Activated CD8-positive, alpha-beta memory T cell treated with anti-CD3 and anti-CD28 coated beads, Interleukin-2, amount 10 ng/mL, durations not matched to agents 7 days and 5 days (primary cell): ENCODE measurements at places on chromosomes 1 and 21. TPM values are rescaled to one million over a fixed set of nuclear protein-coding genes. Genes with fewer than 3 reads are reported as not detected.

DNA sequence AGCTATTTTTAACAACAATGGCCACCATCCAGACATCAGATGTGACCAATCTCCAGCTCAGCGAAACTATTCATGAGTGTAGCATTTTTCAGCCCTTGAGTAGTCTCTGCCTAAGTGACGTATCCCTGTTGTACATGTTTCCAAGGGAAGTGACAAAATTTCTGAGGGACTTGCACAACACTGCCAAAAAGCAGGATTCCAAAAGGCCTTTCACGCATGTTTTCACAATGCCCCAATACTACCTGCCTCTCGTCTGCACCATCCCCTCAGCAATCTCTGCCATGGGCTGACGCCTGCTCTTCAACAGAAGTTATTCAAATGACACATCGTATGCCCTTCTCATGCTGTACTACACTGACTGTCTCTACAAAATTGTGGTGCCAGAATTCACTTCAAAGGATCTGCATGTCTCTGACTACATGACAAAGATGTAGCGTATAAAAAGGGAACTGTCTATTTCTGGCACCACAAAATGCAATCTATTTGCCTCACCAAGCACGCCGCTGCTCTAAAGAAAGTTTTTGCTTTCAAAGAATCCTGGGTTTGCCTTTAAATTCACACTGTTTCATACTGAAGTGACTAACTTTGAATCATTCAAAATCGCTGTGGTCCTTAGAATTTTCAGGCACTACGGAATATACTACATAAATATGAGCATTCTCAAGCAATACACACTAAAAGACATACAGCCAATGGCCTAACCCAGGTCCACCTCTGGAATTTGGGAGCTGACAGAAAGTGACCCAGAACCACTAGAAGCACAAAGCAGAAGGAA lies 32.9 kb downstream of the JAK1 start:
- no peak for DNase-seq
- peaks cover 26% of the 10 kb centered on the region for H3K36me3 ChIP-seq
- H3K4me1 ChIP-seq = peaks cover 22% of the 10 kb centered on the region

DNA sequence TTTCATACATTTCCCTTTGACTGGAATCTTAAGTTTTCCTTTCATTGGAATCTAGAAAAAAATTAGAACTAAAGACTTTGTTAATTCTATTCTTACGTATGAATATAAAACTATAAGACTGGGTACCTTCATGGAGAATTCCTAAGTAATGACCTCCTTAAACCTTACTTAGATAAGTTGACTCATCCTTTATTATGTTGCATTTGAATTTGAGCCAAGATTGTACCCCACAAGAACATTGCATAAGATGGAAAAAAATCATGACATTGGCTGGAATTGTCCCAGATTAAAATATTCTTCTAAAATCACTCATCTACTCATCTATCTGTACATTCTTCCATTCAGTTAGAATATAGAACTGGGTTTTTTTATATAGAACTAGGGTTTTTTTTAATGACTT lies 137.4 kb downstream of the C1orf21 start:
- no peaks in the 10 kb centered on the region for H3K27me3 ChIP-seq
- no peak overlapping the region for H3K27ac ChIP-seq
- no peaks in the 10 kb centered on the region for H3K4me1 ChIP-seq
- H3K36me3 ChIP-seq = no peaks in the 10 kb centered on the region

The SH3D21 gene
- 5.5 TPM for total RNA-seq

The ADAM30 gene
- not detected for total RNA-seq

The OR2L5 gene
- total RNA-seq = not detected

DNA sequence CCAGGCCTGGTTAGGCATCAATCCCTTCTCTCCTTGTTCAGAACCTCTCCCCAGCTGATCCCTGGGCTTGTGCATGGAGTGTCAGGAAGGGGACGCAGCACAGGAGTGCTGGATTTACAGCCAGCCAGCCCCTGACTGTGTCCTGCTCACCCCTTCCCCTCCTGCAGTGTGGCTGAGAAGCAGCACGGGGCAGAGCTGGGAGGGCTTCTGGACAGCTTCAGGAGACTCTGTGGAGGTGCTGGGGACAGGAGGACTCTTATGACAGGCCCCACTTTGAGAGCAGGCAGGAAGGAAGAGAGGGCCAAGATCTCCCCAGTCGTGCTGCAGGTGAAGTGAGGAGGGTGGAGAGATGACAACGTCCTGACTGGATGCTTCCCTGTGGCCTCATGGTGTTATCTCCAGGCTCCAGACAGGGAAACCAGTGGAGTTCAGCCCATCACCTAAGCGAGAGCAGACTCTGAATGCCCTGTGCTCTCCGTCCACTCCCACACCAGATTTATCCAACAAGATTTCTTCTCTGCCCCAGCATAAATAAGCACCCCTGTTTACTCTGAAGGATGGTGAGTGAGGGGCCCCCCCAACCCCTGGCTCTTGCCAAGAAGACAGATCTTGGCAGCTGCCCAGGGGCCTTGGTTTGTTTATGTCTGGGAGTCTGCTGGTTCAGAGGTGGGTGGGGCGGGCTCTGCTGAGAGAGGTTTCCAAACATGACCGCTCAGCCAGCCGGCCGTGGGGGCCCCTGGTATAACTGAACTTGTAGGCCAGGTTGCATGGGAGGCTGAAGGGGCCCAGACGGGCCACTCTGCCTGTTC lies 21.3 kb downstream of the TMCC2 start:
- H3K27ac ChIP-seq = no peak overlapping the region
- DNase-seq = no peak
- no peak overlapping the region for H3K4me3 ChIP-seq
- H3K27me3 ChIP-seq = peaks cover 2% of the 10 kb centered on the region
- H3K4me1 ChIP-seq = peaks cover 19% of the 10 kb centered on the region
- no peaks in the 10 kb centered on the region for H3K36me3 ChIP-seq

GRCh38 chr1:165169028-165169427 lies 187.5 kb downstream of the LMX1A start:
- H3K36me3 ChIP-seq = no peaks in the 10 kb centered on the region
- DNase-seq = no peak
- H3K4me3 ChIP-seq = no peak overlapping the region
- peaks cover 3% of the 10 kb centered on the region for H3K27me3 ChIP-seq
- H3K4me1 ChIP-seq = no peaks in the 10 kb centered on the region

DNA sequence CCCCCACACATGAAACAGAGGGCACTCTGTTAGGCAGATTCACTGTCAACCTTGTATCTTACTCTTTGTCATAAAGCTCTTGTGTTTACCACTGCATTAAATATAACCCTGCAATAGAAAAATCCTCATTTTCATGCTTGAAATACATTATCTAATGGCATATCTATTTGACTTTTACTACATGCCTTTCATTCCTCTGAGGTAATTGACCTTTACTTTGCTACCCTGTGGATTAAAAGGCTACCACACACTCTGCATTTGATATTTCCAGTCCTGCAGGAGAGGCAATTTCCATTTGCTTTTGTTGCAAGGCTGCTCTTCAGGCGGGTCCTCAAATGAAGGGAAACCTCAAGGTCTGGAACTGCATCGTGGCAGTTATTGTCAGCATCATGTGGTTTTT lies 238.0 kb downstream of the NTNG1 start:
- H3K4me3 ChIP-seq = no peak overlapping the region
- DNase-seq = no peak
- no peaks in the 10 kb centered on the region for H3K36me3 ChIP-seq
- no peaks in the 10 kb centered on the region for H3K4me1 ChIP-seq
- no peaks in the 10 kb centered on the region for H3K27me3 ChIP-seq

DNA sequence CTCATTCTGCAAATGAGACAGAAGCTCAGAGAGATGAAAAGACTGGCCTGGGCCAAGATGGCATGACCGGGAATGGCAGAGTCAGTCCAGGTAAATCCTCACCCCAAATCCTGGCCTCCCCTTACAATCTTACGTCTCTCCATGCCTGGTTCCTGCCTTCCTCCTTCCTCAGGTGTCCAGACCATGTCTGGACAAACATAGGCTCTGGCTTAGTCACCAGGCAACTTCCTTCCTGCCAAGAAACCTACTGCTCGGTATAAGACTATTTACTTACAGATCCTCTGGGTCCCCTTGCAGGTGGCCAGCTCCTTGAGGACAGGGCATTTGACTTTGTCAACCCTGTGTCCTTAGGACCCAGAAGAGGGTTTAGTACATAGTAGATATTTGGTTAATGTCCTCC lies 69.4 kb upstream of the ROR1 start:
- peaks cover 19% of the 10 kb centered on the region for H3K27me3 ChIP-seq
- H3K4me3 ChIP-seq = no peak overlapping the region
- H3K4me1 ChIP-seq = no peaks in the 10 kb centered on the region
- H3K36me3 ChIP-seq = no peaks in the 10 kb centered on the region
- H3K27ac ChIP-seq = no peak overlapping the region
- no peak for DNase-seq

The NCF2 gene
- total RNA-seq = 6.0 TPM

DNA sequence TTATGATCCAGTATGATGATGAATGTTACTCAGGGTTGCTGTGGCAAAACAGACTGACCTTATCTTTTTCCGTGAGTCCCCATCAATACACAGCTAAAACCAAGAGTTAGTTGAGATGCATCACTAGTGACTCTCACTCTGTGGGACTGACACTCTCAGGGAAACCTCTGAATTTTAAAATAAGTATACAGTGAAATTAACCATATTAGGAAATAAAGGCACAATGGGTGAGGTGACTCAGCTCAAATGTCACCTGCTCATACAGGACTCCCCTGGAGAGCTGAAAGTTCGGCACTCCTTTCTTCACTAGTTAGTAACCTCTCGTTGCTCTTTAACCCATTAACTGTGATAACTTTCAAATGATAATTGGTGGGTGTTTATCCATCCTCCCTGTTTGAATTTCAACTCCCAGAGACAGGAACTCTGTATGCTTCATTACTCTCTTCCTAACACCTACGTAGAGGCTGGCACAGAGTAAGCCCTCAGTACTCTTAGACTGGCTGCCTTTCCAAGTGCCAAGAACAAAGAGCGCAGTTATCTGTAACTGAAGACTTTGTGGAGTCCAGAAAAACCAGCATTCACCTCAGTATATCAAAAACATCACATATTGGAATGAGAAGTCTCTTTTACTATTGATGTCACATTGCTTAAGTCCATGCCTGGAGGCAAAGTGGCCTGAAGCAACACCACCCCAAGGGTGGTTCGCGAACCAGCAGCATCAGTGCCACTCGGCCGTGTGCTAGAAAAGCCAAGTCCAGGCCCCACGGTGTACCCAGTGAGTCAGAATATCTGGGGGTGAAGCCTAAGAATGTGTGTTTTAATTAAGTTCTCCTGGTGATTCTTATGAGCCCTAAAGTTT lies 91.1 kb downstream of the NIBAN1 start:
- H3K36me3 ChIP-seq = peaks cover 69% of the 10 kb centered on the region
- H3K27me3 ChIP-seq = no peaks in the 10 kb centered on the region
- peaks cover 31% of the 10 kb centered on the region for H3K4me1 ChIP-seq
- H3K27ac ChIP-seq = no peak overlapping the region
- no peak for DNase-seq

The EDARADD gene
- 3.7 TPM for total RNA-seq

GRCh38 chr1:41898191-41898713 lies 20.5 kb downstream of the HIVEP3 start:
- peak overlapping the region; percentile 96 for H3K27ac ChIP-seq
- peak; percentile 94 for DNase-seq
- peak overlapping the region; percentile 59 for H3K4me3 ChIP-seq
- peaks cover 1% of the 10 kb centered on the region for H3K36me3 ChIP-seq

The FMO4 gene
- 0.91 TPM for total RNA-seq

The ADORA3 gene
- total RNA-seq = not detected

The COPA gene
- 138 TPM for total RNA-seq

- no peak overlapping the region for H3K27ac ChIP-seq
- H3K4me3 ChIP-seq = no peak overlapping the region
- H3K4me1 ChIP-seq = no peaks in the 10 kb centered on the region
- H3K27me3 ChIP-seq = peaks cover 12% of the 10 kb centered on the region
- H3K36me3 ChIP-seq = no peaks in the 10 kb centered on the region
Measured at GRCh38 chr1:21586846-21587601, 77.8 kb downstream of the ALPL start.

DNA sequence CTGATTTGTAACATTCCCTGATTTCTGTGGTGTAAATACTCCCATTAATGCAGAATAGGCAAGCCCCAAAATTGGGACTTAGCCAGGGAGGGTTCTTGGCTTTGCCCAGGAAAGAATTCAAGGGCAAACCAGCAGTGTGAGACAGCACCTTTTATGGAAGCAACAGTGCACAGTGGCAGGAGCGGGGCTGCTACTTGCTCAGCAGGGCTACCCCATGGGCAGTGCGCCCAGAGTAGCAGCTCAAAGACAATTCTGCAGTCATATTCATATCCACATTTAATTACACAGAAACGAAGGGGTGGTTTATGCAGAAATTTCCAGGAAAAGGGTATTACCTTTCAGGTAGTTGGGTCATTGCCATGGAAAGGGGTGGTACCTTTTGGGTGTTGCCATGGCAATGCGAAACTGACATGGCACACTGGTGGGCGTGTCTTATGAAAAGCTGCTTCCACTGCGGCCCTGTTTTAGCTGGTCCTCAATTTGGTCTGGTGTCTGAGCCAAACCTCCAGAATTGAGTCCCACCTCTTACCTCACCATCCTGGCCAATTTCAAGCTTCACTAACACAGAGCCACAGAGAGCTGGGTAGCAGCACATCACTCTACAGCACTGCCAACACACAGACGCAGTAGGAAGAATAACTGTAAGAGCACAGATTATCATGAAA lies 35.9 kb downstream of the FHAD1 start:
- H3K36me3 ChIP-seq = no peaks in the 10 kb centered on the region
- no peak overlapping the region for H3K4me3 ChIP-seq
- H3K4me1 ChIP-seq = peaks cover 1% of the 10 kb centered on the region
- no peak for DNase-seq
- peaks cover 45% of the 10 kb centered on the region for H3K27me3 ChIP-seq

DNA sequence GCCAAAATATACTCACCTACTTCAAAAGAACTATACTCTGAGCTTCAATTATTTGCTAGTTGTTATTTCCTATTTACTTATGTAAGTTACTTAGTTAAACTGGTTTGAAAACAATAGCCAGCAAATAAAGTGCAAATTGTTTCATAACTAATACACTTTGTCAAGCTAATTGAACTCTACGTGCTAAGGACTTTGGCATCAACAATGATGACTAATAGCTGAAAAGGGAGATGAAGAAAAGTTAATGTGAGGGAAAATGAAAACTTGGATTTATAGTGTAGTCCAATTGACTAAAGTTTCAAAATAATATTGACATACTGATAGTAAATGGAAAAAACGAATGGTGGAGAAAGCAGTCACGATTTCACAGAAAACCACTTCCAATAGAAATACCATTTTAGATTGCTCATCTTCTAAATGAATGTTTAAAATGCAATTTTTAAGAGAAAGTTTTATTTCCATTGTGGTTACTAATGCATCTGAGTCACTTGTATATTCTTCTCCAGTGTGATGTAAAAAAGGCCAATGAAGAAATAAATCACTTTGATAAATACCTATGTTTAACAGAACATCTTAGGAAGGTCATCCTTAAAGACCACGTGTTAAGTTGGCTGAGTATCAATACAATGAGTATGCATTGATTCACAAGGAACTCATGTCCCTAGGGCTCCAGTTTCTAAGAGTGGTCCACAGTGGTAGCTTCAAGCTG lies 455.2 kb downstream of the LTN1 start:
- H3K27me3 ChIP-seq = peaks cover 11% of the 10 kb centered on the region
- H3K36me3 ChIP-seq = no peaks in the 10 kb centered on the region
- H3K4me3 ChIP-seq = no peak overlapping the region
